ENCODE measurements at places on chromosomes 3 and 15.

- no peak for DNase-seq
Observed at GRCh38 chr3:53989946-53990345, 98.3 kb upstream of the SELENOK start.

DNA sequence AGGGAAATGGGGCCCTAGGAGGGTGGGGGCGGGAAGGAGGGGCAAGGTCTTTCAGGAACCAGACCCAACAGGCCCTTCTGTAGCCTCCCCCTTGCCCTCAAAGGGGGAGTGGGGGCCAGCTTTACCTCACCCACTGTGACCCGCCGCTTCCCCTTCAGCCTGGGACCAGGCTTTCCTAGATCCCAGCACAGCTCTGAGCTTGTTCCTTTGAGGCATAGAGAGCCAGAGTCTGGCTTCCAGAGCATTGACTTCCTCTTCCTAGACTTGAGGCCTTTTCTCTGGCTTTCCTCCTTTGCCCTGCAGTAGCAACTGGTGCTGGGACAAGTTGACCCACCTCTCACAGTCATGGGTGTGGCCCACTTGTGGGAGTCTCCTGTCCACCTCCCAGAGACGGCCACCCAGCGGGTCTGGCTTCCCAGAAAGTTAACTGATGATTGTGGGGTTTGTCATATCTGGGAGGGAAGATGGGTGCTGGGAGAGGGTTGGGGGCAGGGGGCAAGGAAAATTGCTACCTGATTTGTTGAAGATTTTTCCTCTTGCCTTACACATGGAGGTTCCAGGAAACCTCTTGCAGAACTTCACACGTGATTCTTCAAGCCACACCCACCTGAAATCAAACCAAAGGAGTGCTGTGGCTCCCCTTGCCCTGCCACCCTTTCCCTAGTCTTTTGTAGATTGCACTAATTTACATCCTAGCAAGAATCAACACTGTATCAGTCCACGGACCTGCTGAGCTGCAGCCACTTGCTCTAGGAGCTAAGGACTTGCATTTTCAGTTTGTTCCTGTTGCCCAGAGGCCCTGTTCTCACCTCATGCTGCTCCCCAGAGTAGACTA, 4.1 kb upstream of the CHST14 start:
- no peak for DNase-seq

GRCh38 chr3:158403013-158403412, 168.0 kb upstream of the MLF1 start:
- DNase-seq: no peak

DNA sequence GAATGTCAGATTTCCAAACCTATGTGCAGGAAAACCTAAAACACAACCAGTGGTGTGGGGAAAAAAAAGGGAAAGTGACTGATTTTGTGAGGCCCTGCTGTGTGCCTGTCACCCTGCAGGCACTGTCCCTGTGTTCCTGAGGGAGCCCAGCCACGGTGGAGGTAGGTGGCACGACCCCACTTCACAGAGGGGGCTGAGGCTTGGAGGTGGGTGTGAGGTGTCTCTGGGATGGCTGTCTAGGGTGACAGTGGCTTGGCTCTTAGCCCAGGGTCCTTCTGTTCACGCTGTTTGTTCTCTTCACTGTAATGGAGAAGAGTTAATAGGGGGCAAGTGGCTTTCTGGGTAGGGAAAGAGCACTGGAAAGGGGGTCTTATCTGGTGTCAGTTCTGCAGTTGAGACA, 22.6 kb downstream of the RASGRF1 start:
- DNase-seq: no peak

DNA sequence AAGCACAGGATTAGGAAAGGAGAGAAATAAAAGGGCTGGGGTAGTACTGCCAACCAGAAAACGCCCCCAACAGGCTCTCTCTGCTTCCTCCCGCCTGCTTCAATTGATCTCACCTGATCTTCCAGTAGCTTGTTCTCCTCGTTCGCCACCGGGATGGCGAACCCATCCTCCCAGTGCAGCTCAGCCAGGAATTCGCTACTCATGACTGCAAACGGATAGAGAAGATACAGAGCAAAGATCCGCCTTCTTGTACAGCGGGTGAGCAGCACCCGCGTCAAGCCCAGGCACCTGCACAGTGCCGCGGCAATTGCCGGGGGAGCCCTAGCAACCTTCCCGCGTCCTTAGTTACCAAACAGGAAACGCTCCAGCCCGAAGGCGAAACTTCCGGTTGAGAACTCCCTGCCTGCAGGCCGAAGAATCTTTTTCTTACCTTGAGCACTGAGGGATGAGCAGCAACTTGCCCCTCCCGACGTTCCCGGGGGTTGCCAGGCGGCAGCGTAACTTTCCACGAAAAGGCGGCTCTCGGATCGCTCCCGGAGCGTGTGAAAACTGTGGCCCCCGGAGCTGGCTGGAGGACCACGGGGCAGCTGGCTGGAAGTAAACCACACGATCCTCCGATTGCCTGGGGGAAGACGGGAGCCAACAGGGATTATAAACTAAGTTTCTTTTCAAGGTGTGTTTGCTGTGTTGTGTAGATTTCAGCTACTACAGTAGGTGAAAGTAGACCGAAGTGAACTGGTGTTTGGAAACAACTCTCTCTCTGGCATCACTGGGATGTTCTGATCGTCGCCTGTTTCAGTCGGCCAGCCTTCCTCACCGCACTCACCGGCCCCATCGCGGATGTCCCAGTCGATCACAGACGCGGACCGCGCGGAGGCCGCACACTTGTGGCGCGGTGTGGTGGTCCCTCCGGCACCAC, at the start of gene CCDC39:
Gene CCDC39 (minus strand): TSS at position 312 of the 919 bp plus-strand sequence. CDS start 109 bp downstream, at position 203.
- peak; percentile 50 for DNase-seq

DNA sequence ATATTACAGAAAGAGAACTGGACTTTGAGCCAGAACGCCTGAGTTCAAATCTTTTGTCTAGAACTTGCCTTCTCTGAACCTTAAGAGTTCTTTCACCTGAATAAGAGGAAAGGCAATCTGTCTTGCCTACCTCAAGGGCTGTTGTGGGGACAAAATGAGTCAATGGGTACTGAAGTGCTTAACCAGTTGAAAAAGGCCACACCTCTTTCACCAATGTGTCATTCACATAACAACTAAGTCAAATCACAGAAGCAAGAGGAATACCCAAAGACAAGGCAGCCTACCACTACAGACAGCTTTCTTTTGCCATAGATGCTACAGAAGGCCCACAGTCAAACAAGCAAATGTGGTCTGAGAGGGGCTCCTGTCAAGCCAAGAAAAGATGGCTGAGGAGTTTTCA, 39.7 kb downstream of the NBEAL2 start:
- no peak for DNase-seq

- DNase-seq: no peak
Observed at GRCh38 chr15:69497667-69498066, 45.0 kb downstream of the RPLP1 start.

GRCh38 chr15:52013151-52013791, 5.7 kb upstream of the MAPK6 start:
- DNase-seq: peak; percentile 78

GRCh38 chr15:94470492-94470891, 239.1 kb downstream of the MCTP2 start:
- DNase-seq: no peak

- no peak for DNase-seq
Observed at GRCh38 chr3:54746722-54747121, 181.1 kb downstream of the LRTM1 start.

DNA sequence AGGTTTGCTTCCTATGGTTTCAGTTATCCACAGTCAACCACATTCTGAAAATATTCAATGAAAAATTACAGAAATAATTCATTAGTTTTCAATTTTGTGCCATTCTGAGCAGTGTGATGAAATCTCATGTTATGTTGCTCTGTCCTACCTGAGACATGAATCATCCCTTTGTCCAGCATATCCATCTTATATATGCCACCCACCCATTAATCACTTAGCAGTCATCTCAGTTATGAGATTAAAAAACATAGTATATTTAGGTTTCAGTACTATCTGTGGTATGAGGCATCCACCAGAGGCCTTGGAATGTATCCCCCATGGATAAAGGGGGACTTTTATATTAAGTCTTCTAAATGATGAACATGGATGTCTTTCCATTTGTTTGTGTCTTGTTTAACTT, 64.7 kb upstream of the PROK2 start:
- DNase-seq: no peak

DNA sequence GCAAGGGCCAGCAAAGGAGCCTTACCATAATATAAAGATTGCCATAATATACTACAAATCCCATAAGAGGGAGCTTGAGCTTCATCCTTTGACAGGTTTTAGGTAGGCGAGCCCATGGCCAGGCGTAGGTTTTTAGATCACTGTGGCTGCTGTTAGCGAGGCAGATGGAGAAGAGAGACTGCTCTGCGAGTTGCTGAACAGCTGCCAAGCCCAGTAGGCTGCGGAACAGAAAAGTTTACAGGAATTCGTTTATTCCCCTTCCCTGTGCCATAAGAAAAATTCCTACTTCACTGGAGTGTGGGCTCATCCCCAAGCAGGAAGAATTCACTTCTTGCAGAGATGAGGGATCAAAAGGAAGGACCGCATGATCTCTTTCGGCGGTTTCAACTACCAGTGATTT, 30.5 kb downstream of the TMED3 start:
- no peak for DNase-seq

DNA sequence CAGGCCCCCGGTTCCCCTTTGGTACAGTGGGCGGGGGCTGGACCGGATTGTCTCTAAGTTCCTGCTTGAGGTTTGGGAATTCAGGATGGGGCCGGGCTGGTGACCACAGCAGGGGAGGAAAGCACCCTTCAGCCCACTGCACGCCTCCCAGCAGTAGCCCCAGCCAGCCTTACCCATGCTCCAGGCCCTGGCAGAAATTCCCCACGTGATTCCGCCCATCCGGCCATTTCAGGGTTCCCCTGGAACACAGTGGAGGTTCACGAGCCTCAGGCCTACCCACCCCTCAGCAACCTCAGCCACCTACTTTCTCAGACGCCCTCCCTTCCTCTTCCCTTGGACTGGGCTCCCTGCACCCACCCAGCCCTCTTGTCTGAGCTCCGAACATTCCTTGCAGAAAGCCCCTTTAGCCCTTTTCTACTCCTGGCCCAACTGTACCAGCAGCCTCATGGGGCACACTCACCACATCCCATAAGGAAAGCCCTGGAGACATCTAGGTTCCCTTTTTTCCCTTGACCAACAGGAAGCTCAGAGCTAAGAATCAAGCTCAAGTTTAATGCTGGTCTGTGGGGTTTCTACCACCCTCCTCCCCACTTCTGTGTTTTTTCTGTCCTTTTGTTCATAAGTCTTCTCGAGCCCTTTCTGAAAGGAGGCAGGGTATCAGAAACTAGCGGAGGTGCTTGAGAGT, 11.5 kb downstream of the ALS2CL start:
- no peak for DNase-seq

DNA sequence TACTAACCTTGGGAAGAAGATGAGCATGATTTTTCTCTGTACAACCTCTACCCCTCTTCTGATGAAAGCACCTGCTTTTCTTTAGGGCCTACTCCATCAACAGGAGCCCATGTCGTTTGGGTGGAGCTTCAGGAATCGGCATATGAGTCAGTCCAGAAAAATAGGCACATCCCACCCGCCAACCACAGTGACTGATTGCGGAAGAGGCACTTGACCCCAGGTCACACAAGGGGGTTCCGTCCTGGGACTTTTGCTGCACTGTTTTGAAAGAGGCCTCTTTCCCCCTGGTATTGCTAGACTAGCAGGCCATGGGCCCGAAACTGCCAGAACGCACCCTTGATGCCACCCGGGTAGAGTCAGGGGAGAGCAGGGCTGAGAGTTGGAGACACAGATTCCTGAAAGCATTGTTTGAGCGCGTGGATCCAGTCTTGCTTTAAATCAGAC, 19.3 kb upstream of the NRROS start:
- peak; percentile 86 for DNase-seq
